ENCODE measurements at places on chromosomes 7 and 10.

DNA sequence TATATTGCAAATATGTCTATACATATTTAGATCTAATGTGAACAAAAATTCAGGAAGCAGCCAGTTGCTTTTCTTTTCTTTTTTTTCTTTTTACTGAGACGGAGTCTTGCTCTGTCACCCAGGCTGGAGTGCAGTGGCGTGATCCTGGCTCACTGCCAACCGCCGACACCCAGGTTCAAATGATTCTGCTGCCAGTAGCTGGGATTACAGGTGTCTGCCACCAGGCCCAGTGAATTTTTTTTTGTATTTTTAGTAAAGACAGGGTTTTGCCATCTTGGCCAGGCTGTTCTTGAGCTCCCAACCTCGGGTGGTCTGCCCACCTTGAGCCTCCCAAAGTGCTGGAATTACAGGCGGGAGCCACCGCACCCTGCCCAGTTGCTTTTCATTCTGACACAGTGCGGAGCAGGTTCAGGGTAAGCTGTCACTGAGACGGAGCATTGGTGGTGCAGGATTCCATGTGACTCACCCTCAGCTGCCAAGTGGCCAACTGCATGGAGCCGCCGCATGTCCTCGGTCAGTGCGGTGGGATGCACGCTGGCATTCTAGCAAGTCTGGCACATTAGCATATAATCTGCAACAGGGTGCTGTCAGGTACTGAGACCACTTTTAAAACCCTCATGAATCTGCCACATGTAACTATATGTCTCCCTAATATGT lies 362.7 kb downstream of the DNAJB6 start:
- DNase-seq, result no peak

DNA sequence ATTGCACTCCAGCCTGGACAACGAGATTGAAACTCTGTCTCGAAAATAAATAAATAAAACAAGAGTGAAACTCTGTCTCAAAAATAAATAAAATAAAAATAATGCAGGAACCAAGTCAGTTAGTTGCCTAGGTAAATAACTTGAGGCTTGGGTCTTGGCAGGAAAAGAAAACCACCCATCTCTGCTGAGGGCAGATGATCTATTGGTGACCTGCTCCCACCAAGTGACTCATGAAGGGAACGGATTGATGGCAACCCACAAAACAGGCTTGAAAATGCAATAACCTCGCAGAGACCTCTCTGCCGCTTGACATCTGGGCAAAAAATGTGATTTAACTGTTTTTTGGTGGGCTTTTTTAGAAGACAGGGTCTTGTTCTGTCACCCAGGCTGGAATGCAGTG lies 86.6 kb downstream of the CALN1 start:
- no peak for DNase-seq

DNA sequence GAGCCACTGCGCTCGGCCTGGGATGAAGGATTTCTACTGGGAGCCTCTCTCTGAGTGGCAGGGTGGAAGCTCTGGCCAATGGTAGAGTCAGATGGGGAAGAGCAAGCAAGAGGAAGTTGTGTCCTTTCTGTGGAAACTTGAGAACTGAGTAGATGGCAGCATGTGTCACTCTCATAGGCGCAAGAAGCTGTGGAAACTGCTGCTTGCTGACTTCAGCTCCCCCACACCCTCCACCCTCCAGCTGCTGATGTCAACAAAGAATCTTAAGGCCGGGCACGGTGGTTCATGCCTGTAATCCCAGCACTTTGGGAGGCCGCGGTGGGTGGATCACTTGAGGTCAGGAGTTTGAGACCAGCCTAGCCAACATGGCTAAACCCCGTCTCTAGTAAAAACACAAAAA lies 39.8 kb upstream of the SRGN start:
- DNase-seq, result peak; percentile 60

DNA sequence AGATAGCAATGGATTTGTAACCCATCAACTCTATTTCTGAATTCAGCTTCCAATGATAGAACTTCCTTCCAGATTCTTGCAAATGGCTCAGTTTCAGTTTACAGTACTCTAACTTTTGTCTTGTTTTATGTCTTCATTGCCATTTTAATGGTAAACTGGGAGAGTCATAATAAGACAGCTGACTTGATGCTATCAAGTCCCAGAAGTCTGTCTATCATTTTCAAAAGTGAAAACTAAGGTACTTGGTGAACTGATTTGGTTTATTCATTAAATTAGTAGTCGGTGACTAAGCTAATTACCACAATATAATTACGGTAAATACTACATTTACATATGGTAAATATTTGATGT lies 25.0 kb downstream of the RTKN2 start:
- no peak for DNase-seq

DNA sequence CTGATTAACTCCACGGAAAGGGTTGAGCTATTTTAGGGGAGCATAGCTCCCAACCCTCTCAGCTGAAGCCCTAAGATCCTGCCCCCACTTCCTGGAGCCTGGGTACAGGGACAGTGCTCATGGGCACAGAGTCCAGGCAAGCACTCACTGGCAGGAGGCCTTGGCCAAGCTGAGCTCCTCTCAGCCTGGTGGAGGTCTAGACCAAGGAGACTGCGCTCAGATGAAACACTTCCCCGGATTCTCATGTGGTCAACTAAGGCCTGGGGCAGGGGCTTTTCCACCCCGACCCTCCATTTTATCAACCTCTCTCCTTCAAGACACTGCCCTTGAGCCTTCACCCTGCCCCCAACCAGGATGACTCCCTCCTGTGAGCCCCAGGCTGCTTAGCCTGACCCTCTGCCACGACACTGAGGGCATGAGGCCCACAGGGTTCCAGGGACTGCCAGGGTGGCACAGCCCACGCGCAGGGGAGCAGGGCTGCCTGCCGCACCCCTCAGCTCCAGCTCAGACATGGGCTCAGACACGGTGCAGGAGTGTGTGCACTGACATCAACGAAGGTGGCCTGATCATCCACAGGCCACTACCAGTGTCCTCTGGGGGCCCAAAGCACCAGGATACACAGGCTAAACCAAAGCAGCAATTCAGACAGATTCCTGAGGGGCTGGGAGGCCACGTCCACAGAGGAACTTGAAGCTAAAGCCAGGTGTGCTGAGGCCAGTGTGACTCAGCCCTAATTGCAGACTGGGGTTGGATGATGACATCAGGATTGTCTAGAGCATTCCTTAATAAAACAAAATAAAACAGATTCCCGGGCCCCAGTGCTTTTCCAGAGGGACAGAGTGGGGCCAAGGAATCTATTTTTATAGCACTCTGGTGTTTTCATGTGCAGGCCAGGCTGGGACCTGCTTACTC lies 18.8 kb downstream of the CHAT start:
- no peak for DNase-seq

GRCh38 chr7:131026297-131027000 lies 292.4 kb upstream of the KLF14 start:
- no peak for DNase-seq

DNA sequence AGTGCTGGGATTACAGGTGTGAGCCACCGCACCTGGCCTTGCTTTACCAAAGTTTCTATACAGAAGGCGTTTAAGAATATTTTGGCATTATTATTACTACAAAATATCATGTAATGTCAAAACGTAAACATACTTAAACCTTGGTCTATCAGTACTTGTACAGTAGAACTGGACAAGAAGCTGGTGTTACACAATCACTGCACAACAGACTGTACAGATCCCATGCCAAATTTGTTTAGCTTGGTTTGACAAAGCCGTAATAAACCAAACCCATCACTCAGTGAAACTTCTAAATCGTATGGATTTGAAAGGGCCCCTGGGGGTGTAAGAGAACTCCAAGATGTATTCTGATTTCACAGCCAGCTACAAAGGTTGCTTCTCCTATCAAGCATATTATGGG lies 51.8 kb upstream of the RHEB start:
- no peak for DNase-seq

DNA sequence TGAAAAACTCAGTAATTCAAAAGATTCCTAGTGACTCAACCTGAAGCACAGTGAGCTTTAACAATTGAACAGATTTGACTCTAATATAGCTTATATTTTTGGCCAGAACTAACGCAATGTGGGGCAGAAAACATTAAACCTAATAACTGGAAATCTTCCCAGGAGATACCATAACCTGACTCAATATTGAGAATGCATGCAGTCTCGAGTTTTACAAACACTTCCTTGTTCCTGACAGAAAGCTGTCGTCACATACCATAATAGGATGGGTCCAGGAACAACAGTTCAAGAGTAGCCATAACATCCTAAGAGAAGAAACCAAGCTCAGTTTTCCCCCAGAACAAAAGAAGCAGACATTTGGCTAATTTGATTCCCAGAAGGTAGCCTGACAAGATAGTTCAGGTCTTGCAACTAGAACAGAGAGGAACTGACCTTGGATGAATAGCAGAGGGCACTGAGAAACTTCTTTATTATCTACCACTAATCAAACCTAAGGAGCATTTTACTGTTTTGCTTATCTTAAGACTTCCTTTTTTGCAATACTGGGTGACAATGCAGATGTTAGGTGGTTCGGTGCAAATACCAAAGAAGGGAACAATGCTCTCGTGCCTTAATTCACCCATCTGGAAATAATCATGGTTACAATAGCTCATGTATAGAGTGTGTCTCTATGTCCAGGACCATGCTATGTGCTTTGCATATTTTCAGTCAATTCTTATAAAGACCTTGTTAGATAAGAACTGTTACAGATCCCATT lies 38.6 kb upstream of the ACSL5 start:
- DNase-seq, result no peak

DNA sequence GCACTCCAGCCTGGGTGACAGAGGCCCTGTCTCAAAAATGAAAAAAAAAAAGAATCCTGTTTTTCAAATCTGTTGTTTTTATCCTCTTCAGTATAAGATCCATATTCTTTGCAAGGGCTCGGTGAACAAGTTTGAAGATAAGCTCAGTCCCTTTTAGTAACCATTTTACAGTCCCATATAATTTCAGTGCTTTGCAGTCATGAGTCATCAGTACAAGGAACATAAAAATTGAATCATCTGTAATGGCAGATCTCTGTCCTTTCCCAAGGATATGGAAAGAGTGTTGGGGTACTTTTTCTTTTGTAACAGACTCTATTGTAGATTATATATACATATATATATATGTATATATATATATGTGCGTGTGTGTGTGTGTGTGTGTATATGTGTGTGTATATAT lies 52.2 kb upstream of the ZPBP start:
- DNase-seq, result no peak

GRCh38 chr10:98376485-98376884 lies 38.5 kb downstream of the PYROXD2 start:
- no peak for DNase-seq

- no peak for DNase-seq
Measured at GRCh38 chr7:89049043-89049442, 253.5 kb upstream of the TEX47 start.

GRCh38 chr10:46514899-46515298 lies 41.6 kb downstream of the GPRIN2 start:
- no peak for DNase-seq

All from globus pallidus (tissue), 1 donor.